RKO (cell line): ENCODE measurements at places on chromosomes 13 and 19.
A peak's percentile ranks its signal among the peaks of the same experiment; 100 is the strongest.

DNA sequence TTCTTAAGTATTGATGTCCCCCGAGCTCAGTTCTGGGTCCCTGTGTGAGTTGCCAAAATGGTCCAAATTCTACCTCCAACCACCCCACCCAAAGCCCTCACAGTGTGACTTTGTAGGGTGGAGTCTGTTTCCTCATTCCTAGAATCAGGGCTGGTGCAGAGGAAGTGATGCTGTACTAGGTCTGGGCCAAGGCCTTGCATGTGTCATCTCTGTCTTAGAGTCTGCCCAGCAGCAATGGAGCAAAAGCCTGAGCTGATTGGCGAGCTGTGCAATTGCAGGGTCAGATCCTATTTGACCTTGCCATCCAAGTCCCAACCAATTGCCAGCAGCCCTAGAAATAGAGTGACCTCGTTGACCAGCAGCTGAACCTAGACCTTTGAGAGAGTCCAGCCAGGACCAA, 97.0 kb upstream of the ANKRD10 start:
- DNase-seq: peak; percentile 14

DNA sequence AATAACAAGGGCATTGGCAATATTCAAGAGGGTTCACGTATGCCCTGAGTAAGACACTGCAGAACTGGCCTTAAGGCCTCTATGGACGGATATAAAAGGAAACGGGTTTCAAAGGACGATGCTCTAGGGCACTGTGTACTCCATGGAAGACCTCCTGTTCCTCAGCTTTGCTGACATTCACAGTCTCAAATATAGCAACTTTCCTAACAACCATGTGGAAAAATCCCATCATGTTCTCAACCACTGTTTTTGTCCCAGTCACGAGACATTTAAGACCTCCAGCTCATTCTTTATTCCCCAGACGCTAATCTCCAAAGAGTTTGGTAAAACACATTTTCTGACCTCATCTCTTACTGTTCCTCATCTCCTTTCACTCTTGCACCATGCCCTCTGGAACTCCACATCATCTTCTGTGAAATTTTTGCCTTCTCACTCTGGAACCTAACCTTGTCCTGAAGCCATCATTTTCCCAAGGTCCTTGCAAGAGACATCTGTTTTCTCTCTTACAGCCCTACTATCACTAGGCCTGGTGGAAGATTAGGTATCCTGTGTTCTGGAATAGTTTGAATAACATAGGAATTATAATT, 37.6 kb downstream of the SPRY2 start:
- DNase-seq: no peak

DNA sequence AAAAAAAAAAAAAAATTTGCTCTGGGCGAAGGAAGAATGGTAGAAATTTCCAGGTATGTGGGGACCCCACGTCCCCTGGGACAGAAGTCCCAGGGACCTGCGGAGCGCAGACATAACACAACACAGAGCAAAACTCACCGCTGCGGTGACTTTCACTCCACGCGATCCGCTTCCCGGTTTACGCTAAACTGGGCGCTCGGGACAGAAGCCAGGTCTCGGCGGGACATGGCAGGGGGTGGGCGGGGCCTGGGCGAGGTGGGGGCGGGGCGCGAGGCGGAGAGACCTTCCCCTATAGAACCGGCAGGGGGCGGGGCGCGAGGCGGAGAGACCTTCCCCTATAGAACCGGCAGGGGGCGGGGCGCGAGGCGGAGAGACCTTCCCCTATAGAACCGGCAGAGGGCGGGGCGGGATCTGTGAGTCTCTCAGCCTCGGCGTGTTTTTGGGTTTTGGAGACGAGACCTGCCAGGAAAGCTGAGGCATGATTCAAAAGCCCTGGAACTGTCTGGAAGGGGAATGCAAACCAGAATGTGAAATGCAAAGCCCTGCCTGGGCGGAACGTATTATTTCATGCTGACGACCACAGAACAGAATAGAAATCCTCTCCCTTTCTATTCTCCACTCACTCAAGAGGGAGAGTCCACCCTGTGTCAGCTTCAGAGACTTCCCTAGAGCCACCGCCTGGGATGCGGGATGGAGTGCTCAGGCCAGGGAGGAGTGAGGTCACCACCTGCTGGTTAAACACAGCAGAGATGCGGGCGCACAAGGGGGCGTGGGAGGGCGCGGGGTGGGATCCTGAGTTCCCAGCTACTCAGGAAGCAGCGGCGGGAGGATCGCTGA, 20.2 kb upstream of the ERVV-1 start:
- peak; percentile 88 for DNase-seq

GRCh38 chr19:7149956-7150705, 80.6 kb downstream of the ZNF557 start:
- DNase-seq: no peak

- no peak for DNase-seq
These were observed 1.7 kb upstream of the PCDH17 start for GRCh38 chr13:57629821-57630235.

GRCh38 chr19:3695986-3696659, 4.1 kb downstream of the PIP5K1C start:
- no peak for DNase-seq
